G401 (cell line): ENCODE measurements at places on chromosomes 2 and 18.

- no peak for DNase-seq
Measured at GRCh38 chr2:216497382-216498069, 1.1 kb upstream of the RPL37A start.

DNA sequence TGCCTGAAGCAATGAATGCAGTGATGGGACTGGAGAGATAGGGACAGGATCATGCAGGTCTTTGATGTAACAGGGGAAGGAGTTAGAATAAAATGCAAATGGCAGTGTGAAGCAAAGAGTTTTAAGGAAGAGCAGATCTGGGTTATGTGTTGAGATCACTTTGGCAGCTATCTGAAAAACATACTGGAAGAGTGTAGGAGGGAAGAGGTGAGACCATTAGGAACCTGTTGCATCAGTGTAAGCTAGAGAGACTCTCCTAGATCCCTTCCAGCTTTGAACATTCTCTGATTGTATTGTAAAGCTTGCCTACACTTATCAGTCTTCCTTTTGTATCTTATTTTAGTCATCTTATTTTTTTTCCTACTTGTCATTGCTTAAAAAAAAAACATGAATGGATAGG, 10.5 kb downstream of the ACVR2A start:
- no peak for DNase-seq

GRCh38 chr18:3611313-3612090, 161.5 kb downstream of the TGIF1 start:
- no peak for DNase-seq

GRCh38 chr2:106536490-106536889, 49.3 kb downstream of the CD8B2 start:
- DNase-seq = no peak

DNA sequence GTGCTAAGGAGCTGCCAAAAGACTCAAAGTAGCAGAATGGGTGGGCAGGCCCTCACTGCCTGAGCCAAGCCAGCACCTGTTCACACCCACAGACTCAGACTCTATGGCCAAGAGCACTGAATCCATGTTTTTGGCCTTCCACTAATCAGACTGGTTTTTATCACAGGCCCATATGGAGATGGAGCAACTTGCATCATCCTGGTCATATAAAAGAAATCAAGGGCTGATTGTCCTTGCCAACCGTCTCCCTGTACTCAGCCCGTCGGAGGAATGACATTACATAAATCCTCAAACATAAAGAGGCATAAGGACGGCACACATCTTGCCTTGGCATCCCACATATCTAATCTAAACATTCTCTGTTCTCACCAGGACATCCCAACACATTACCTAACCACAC, 66.7 kb downstream of the MARCHF4 start:
- no peak for DNase-seq
